ELF-1 (cell line): ENCODE measurements at places on chromosomes 4 and X.

- no peak for DNase-seq
Measured at GRCh38 chr4:34309383-34309906, 1934.9 kb downstream of the ARAP2 start.

GRCh38 chr4:81833576-81833975 lies 361.9 kb upstream of the RASGEF1B start:
- DNase-seq: no peak

GRCh38 chr4:71945791-71946190 lies 86.0 kb upstream of the NPFFR2 start:
- DNase-seq: no peak

- no peak for DNase-seq
Measured at GRCh38 chr4:4302001-4302400, 11.9 kb downstream of the ZBTB49 start.

GRCh38 chr4:94536649-94537469 lies 85.1 kb downstream of the PDLIM5 start:
- no peak for DNase-seq
